Ascending aorta (tissue), 2 donors: ENCODE measurements at places on chromosomes 16 and 17.

DNA sequence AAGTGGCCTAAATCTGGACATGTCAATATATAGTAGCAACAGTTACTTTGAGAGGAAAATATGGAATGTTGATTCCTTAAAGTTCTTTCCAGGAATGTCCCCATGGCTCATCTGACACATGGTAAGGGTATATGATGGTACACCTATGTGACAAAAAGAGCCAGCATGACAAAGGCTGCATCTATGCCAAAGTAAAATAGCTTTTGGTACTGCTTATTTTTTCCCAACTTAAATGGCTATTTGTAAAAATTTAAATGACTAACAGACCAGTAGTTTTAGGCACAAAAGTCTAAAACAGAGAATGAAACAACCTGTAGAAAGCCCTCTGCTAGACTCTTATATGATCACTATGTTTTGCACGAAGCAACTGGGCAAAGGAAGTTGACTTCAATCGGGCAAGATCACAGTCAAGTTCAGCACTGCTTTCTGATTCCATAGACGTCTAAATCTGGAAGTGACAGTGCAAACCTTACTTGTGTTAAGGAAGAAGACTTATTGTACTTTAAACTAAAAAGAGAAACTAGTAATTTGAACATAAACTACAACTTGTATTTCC lies 135.1 kb downstream of the SKAP1 start:
- no peak for DNase-seq

DNA sequence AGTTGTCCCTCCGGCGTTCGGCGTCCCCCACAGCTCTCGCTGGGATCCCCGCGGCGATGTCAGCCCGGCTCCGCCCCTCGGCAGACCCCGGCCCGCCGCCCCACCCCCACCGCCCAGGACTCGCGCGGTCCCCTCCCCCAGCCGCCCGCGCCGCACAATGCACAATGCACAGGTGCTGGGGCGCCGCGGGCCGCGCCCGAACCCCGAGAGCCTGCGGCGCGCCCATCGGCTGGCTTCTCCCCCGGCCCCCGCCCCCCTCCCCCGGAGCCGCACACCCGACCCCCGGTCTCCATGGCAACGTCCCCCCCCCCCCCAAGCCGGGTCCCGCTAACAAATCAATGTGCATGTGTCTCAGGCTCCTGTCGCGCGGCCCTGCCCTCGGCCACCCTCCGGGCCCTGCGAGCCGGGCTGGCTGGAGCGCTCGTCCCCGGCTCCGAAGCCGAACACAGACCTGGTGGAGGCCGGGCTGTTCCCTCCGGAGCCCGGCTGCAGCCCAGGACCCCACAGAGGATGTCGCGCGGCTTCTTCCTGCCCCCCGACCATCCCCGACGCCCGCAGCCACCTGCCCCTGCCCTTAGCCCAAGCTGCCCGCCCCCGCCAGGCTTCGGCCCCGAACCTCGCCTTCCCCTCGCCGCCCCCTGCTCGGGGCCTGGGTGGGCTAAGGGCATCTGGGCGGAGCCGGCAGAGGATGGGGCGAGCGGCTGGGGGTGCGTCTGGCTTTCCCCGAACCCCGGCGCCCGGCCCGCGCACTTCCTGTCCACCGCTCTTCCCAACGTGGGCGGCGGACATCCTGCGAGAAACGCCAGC lies 818 bp upstream of the CBX8 start:
- DNase-seq, result no peak

DNA sequence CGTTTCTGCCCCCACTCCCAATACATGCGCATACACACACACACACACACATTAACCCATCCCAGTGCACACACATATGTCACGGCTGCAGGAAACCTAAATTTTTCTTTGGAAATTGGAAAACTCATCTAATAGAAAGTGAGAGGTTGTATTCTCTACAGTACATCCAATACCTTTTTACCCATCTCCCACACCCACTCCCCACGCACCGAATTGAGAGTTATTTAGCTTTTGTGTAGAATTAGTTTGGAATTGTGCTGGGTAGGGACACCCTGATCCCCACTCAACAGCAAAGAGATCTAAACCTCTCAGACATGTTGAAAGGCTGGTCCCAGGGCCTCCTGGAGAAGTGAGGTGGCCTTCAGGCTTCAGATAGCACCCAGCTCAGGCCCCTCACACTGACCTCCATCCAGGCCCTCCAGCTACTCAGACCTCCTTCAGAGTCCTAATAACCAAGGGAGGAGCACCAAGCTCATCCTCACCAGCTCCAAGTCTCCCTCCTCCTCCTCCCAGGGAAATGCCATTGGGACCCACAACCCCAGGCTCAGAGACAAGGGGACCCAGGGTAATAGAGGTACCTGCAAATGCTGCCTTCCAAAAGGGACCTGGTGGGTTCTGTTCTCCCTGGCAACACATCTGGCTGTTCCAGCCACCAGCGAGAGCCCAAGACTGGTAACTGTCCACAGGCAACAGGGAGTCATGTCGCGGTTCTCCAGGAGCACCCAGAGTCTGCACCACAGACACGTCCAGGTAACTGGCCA lies 955 bp downstream of the HOXB13 start:
- no peak for DNase-seq

DNA sequence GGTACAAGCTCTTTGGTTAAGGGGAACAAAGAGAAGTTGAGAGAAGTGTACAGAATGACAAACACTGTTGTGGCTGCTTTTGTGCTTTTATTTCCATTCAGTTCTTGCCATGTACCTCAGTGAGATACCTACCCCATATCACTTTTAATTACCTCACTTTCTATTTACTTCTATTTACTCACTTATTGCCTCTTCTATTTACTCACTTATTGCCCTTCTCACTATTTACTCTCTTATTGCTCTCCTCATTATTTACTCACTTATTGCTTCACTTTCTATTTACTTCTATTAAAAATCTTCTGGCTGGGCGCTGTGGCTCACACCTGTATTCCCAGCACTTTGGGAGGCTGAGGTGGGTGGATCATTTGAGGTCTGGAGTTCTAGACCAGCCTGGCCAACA lies 41.9 kb downstream of the MBTD1 start:
- DNase-seq, result no peak

GRCh38 chr16:1042866-1043265 lies 29.7 kb upstream of the SSTR5 start:
- no peak for DNase-seq

DNA sequence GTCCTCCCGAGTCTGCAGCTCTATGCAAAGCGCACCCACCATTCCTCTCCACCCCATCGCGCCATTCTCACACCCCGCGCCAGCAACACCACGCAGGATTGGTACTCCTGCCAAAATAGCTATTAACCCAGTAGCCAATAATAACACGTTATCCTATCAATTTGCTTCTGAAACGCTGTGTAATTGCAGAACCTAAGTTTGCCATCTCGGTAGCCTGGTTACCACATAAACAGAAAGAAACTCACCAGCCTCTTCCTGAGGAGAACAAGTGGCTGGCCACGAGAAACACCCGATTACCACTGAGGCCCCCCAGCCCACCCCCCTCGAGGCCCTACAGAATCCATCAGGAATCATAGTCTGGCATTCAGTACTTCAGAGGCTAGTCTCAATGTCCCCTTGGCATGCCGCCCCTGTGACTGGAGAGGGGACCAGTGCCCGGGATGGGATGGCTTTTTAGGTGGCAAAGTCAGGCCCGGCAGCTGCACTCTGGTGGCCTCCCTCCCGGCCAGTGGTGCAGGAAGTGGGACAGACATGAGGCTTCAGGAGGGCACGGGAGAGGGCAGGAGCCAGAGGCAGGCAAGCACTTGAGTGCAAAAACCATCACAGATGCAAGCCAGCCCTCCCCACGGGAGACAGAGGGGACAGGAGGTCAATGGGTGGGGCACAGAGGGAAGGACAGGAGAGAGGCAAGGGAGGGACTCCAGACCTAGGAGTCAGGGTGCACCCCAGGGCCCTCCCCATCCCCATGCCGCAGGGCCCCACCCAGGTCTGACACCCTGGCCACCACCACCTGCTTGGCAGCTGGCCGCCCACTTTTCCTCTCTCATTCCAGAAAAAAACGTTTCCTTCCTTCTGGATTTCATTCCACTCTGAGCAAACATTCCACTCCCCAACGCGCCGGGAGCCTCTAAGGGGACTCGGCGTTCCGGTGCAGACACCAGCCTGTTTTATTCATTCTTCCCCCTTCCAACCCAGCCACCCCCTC lies 192.5 kb downstream of the ZNF423 start:
- no peak for DNase-seq

- no peak for DNase-seq
Observed at GRCh38 chr17:56478836-56479447, 114.6 kb upstream of the NOG start.

DNA sequence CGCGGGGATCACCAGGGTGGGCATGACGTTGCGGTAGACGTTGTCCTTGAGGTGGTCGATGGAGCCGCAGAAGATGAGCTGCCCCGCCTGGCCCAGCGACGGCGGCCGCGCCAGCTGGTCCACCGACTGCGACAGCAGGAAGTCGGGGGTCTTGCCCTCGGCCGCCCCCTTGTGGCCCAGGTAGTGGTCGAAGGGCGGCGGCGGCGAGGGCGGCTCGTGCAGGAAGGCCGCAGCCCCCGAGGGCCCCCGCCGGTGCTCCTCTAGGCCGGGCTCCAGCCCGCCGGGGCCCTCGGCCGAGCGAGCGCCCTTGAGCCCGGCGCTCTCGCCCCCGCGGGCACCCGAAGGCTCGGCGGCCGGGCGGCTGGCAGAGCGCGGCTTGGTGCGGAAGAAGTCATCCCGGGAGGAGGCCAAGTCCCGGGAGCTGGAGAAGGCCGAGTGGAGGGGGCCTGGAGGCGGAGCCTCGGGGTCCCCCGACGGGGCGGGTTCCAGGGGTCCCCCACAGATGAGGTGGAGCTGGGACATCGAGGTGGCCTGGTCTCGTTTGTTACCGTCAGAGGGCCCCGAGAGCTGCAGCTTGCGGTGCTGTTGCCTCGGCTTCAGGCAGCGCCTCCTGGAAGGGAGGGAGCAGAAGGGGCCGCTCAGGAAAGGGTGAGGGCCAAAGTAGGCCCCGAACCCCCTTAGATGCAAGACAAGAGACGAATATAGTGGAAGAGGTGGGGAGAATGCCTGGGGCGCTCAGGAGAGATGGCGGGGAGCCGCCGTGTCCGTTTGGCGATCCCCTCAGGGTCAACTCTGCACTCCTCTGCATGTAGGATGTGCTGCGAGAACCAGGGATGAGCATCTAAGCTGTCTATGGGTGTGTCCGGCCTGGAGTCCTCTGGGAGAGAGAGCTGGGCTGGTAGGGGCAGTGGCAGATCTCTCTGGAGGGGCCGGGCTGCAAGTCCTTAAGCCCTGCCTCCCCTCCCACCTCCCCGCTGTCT lies 8.8 kb downstream of the FAM171A2 start:
- DNase-seq, result no peak

- no peak for DNase-seq
Observed at GRCh38 chr16:57774705-57775285, 27.5 kb downstream of the KIFC3 start.

- no peak for DNase-seq
Observed at GRCh38 chr17:60315650-60316049, 76.3 kb downstream of the USP32 start.
